ENCODE measurements at places on chromosomes 6 and 20. TPM values are rescaled to one million over a fixed set of nuclear protein-coding genes. Genes with fewer than 3 reads are reported as not detected.

The CST2 gene
- total RNA-seq = not detected

The HECA gene
- total RNA-seq = 8.1 TPM

The IP6K3 gene
- 0.89 TPM for total RNA-seq

The CST7 gene
- not detected for total RNA-seq

All from WTC11 (cell line).